Activated CD4-positive, alpha-beta memory T cell treated with anti-CD3 and anti-CD28 coated beads, Interleukin-2, amount 10 ng/mL, durations not matched to agents 7 days and 5 days (primary cell): ENCODE measurements at places on chromosomes 2 and 18.

GRCh38 chr2:145827235-145827634 is 1307.3 kb upstream of the ZEB2 start:
- DNase-seq = no peak

DNA sequence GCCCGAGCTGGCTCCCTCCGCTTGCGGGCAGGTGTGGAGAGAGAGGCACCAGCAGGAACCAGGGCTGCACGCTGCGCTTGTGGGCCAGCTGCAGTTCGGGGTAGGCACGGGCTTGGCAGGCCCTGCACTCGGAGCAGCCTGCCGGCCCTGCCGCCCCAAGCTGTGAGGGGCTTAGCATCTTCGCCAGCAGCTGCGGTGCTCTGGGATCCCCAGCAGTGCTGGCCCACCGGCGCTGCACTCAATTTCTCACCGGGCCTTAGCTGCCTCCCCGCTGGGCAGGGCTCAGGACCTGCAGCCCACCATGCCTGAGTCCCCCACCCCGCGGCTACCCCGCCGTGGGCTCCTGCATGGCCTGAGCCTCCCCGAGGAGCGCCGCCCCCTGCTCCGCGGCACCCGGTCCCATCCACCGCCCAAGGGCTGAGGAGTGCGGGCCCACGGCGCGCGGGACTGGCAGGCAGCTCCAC is 434.4 kb upstream of the RGPD4 start:
- DNase-seq = no peak

GRCh38 chr2:72834596-72834995 is 8.8 kb upstream of the EXOC6B start:
- no peak for DNase-seq

- no peak for DNase-seq
These were observed 13.0 kb upstream of the SLC9A2 start for GRCh38 chr2:102606353-102606752.
